ENCODE measurements at places on chromosomes 7 and 10. TPM values are rescaled to one million over a fixed set of nuclear protein-coding genes. Genes with fewer than 3 reads are reported as not detected.

DNA sequence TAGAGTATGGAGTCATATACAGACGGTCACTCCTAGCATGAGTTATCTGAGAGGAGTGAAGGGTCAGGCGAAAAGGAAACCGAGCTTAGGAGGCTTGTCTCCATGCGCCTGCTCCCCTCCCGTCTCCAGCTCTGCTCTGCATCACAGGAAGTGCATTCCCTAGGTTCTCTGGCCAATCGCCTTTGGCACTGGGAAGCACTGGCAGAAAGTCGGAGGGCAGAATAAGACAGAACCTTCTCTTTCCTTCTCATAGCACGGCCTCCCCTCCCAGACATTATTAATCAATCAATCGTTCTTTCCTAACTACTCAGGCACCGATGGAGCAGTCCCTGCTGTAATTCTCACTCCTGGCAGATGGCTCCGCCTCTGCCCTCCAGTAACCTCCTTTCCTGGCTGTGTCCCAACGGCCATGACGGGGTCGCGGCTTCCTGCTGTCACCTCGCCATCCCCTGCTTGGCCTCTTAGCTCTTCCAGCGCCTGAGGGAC is 177.1 kb downstream of the FRMD4A start:
- no peaks in the 10 kb centered on the region for H3K4me1 ChIP-seq
- no peak overlapping the region for H3K4me3 ChIP-seq
- H3K27me3 ChIP-seq, result peaks cover 48% of the 10 kb centered on the region
- no peak overlapping the region for H3K27ac ChIP-seq
- H3K36me3 ChIP-seq, result no peaks in the 10 kb centered on the region
- peak; percentile 34 for DNase-seq

GRCh38 chr7:142153400-142153799 is 41.9 kb downstream of the MGAM2 start:
- no peaks in the 10 kb centered on the region for H3K4me1 ChIP-seq
- no peaks in the 10 kb centered on the region for H3K27me3 ChIP-seq
- H3K4me3 ChIP-seq, result no peak overlapping the region
- no peak for DNase-seq

INHBA gene
- total RNA-seq, result 1.7 TPM

DNA sequence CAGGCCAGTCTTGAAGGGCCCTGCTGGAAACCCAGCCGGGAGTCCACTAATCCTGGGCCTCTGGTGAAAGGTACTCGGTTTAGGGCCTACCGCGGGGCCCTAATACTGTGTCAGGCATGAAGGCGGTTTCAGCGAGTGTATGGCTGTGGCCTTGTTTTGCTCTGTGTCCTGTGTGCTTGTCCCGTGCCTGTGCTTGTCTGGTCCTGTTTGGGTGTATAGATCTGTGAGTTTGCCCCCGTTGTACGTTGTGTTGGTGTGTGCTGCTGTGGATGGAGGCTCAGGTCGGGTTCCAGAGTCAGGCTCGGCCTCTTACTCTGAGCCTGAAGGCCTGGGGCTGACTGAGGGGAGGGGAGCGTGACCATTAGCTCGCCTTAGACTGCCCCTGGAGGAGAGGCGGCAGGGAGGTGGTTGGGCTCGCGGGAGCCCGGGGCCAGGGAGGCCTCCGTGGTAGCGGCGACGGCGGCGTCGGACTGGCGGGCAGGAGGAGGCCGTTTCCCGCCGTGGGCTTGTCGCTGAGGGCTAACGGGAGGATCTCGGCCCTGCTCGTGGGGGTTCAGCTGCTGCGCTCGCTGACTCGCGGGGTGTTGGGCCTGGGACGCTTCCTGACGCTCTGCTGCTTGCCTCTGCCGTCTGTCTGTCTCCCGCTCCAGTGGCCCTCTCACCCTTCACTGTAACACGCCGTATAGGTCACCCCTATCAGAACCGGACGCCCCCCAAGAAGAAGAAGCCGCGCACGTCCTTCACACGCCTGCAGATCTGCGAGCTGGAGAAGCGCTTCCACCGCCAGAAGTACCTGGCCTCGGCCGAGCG is 2.6 kb downstream of the TLX1 start:
- H3K4me3 ChIP-seq, result no peak overlapping the region
- H3K27me3 ChIP-seq, result peaks cover 79% of the 10 kb centered on the region
- DNase-seq, result no peak
- no peak overlapping the region for H3K27ac ChIP-seq
- no peaks in the 10 kb centered on the region for H3K36me3 ChIP-seq

DNA sequence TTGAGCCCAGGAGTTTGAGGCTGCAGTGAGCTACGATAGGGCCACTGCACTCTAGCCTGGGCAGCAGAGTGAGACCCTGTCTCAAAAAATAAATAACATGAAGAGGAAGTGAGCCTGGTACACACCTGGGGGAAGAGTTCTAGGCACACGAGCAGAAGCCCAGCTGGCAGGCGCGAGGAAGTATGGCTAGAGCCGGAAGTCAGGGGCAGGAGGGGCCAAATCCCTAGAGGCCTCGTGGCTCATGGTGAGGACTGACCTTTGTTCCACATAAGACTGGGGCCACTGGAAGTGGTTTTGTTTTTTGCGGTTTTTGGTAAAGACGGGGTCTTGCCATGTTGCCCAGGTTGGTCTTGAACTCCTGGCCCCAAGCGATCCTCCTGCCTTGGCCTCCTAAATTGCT is 117.6 kb downstream of the HIP1 start:
- peaks cover 17% of the 10 kb centered on the region for H3K4me1 ChIP-seq
- DNase-seq, result no peak
- no peaks in the 10 kb centered on the region for H3K36me3 ChIP-seq
- no peak overlapping the region for H3K4me3 ChIP-seq
- H3K27ac ChIP-seq, result no peak overlapping the region
- no peaks in the 10 kb centered on the region for H3K27me3 ChIP-seq

DNA sequence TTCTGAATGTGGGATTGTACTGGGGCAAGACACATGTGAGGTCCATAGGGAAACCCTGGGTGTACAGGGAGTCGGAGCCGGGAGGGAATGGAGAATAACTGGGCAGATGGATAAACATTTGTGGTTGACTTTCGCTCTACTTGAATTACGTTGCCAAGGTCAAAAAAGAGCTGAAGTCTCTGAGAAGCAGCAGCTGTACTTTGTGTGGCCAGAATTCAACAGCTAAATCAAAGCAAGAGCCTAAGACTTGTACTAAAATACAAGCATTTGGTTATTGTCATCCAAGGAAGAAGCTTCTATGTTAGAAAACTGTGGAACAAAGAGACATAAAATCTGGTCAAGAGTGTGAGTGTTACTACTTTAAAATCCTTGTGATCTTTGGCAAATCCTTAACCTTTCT is 457.2 kb downstream of the ARL4A start:
- H3K4me1 ChIP-seq, result no peaks in the 10 kb centered on the region
- H3K27ac ChIP-seq, result no peak overlapping the region
- no peak overlapping the region for H3K4me3 ChIP-seq
- peaks cover 18% of the 10 kb centered on the region for H3K27me3 ChIP-seq
- no peak for DNase-seq

THNSL1 gene
- 6.2 TPM for total RNA-seq

DNA sequence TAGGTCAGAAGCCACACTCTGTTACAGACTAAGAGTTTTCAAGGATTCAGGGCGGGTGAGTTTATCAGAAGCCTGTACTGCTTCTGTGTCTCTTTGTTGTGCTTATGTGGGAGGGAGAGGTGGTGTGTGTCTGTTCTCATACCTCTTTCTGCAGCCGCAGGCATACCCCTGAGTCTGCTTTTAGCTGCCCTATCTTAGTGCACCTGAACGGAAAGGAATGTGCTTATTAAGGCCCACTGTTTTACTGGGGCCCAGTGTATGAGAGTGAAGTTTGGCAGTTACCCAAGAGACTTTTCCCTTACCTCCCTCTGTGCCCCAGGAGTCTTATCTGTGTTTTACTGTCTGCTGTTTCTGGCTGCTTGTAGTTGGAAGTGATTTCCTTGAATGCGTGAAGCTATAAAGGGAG is 104.3 kb downstream of the TYW1 start:
- H3K27me3 ChIP-seq, result no peaks in the 10 kb centered on the region
- DNase-seq, result peak; percentile 40

DNA sequence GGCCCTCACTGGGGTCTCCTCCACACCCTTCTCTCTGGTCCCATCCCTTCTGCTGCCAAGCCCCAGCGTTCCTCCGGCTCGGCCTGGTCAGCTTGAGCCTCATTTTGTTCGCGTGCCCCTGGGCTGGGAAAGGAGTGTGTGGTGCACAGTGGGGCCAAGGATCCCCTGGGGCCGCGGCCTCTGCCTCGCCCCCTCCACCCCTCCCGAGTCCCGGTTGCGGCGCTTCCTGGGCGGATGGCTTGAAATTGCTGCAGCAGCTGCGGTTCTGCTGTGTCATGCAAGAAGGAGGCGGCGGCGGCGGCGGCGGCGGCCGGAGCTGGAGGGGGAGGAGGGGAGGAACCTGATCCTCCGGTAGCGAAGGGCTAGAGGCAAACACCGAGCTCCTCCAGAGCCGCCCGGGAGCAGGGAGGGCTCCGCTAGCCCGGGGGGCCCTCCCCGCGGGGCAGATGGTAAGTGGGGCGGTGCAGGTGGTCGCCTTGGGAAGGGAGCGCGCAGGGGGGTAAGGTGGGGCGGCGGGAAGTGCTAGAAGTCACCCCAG is 217.8 kb upstream of the MKLN1 start:
- H3K4me3 ChIP-seq, result peak overlapping the region; percentile 71
- H3K36me3 ChIP-seq, result no peaks in the 10 kb centered on the region
- DNase-seq, result peak; percentile 83
- H3K4me1 ChIP-seq, result peaks cover 30% of the 10 kb centered on the region

DNA sequence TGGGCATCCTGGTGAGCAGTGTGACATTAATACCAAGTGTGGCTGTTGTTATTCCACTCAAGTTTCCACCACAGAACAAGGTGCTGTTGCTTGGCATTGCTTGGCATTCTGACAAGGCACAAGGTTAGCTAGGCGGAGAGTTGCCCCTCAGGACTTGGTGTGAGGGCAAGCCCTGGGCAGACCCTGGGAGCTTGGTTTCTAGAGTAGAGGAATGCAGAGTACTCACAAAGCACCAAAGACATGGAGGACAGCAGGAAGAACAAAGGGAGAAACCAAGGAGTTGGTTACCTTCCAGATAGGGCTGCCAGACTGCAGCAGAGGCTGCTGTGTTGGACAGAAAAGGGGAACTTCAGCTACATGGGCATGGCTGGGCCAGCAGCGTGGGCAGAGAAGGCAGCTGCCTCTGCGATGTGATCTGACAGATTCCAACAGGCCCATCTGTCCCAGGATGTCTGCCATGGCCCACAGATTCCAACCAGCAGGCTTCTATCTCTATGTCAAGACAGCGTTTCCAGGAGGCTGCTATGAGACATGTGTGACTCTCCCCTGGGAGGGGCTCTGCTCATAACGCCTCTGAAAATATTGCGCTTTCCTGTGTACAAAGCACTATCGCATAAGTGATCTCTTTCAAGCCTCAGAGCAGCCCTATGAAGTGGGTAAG is 1.8 kb downstream of the GOLGA7B start:
- H3K4me3 ChIP-seq, result no peak overlapping the region
- DNase-seq, result no peak
- no peaks in the 10 kb centered on the region for H3K4me1 ChIP-seq
- H3K27me3 ChIP-seq, result no peaks in the 10 kb centered on the region

SLC35G1 gene
- 8.5 TPM for total RNA-seq

DNA sequence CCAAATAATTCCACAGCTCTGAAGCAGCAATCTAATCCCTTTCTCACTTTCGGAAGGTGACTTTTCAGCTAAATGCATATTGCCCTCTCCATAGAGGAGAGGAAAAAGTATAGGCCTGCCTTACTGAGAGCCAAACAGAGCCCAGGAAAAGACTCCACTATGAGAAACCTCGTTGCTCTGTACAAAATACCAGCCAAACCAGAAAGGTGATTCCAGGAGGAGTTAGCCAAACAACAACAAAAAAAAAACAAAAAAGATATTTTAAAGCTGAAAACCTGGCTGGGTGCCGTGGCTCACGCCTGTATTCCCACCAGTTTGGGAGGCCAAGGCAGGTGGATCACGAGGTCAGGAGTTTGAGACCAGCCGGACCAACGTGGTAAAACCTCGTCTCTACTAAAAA is 70.5 kb downstream of the HOXA1 start:
- H3K4me1 ChIP-seq, result no peaks in the 10 kb centered on the region
- H3K27me3 ChIP-seq, result peaks cover 19% of the 10 kb centered on the region
- H3K36me3 ChIP-seq, result no peaks in the 10 kb centered on the region
- no peak overlapping the region for H3K4me3 ChIP-seq
- no peak overlapping the region for H3K27ac ChIP-seq

GRCh38 chr10:21989453-21990154 is 13.9 kb downstream of the DNAJC1 start:
- DNase-seq, result peak; percentile 55
- H3K27ac ChIP-seq, result no peak overlapping the region
- H3K4me3 ChIP-seq, result no peak overlapping the region
- no peaks in the 10 kb centered on the region for H3K4me1 ChIP-seq
- no peaks in the 10 kb centered on the region for H3K27me3 ChIP-seq

GRCh38 chr10:50580262-50580891 is 43.4 kb downstream of the SGMS1 start:
- H3K27me3 ChIP-seq, result no peaks in the 10 kb centered on the region
- H3K36me3 ChIP-seq, result no peaks in the 10 kb centered on the region
- DNase-seq, result no peak
- H3K27ac ChIP-seq, result no peak overlapping the region

GRCh38 chr7:155512246-155512887 is 34.0 kb downstream of the CNPY1 start:
- no peak overlapping the region for H3K27ac ChIP-seq
- H3K4me3 ChIP-seq, result no peak overlapping the region
- no peaks in the 10 kb centered on the region for H3K36me3 ChIP-seq
- H3K4me1 ChIP-seq, result no peaks in the 10 kb centered on the region
- peaks cover 94% of the 10 kb centered on the region for H3K27me3 ChIP-seq

DNA sequence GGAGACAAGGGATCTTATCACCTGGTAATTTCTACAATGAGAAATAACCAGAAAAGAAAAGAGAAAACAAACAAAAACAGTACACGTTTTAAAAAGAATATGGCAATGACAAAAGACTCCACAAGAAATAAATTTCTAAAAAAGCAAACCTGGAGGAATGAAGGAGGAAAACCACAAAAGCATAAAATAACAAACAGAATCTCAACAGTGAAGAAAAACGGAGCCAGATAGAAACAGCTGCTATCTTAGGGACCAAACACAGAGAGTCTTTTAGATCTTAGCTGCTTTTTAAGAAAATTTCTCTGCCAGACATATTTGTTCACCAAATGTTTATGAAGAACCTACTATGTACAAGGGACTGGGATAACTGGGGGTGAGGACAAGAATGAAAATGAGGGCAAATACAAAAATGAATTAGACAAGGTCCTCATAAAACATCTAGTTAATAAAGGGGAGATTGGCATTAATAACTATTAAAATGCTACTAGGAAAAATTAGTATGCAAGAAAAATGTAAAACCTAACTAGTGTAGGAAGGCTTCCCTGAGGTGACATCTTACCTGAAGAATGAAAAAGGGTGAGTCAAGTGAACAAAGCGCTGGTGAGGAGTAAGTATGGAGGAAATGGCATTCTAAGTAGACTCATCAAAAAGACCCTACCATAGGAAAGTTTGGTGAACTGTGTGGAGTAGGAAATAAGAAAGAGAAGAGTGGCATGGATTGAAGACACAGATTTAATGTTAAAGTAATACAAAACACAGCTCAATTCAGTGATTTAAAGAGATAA is 34.3 kb downstream of the WASL start:
- no peaks in the 10 kb centered on the region for H3K27me3 ChIP-seq
- no peak overlapping the region for H3K4me3 ChIP-seq
- no peaks in the 10 kb centered on the region for H3K36me3 ChIP-seq

- H3K4me3 ChIP-seq, result no peak overlapping the region
- no peaks in the 10 kb centered on the region for H3K36me3 ChIP-seq
- DNase-seq, result peak; percentile 7
- no peaks in the 10 kb centered on the region for H3K27me3 ChIP-seq
- H3K27ac ChIP-seq, result no peak overlapping the region
Measured at GRCh38 chr7:117901089-117901797, 28.0 kb upstream of the CTTNBP2 start.

Data from A673 (cell line).